ENCODE measurements at places on chromosomes 12 and 14. TPM values are rescaled to one million over a fixed set of nuclear protein-coding genes. Genes with fewer than 3 reads are reported as not detected.
A peak's percentile ranks its signal among the peaks of the same experiment; 100 is the strongest.

IAPP gene
- not detected for total RNA-seq

CGRRF1 gene
- 13.7 TPM for total RNA-seq

DNA sequence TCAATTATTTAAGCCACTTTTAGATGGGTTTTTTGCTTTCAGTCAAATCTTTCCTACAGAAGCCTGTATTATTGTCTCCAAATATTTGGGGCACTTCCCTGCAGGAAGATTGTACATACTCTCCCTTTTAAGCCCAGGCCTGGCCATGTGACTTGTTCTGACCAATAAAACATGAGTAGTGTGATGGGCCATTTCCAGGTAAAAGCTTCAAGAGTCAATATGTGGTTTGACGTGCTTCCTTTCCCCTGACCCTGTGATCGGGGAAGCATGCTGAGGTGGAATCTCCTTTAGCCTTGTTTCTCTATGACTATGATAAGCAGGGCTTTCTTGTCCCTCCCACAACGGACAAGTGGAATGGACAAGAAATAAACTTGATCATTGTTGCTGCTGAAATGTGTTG, 14.2 kb upstream of the NIN start:
- peaks cover 31% of the 10 kb centered on the region for H3K4me1 ChIP-seq
- H3K27me3 ChIP-seq: no peaks in the 10 kb centered on the region
- DNase-seq: no peak

DNA sequence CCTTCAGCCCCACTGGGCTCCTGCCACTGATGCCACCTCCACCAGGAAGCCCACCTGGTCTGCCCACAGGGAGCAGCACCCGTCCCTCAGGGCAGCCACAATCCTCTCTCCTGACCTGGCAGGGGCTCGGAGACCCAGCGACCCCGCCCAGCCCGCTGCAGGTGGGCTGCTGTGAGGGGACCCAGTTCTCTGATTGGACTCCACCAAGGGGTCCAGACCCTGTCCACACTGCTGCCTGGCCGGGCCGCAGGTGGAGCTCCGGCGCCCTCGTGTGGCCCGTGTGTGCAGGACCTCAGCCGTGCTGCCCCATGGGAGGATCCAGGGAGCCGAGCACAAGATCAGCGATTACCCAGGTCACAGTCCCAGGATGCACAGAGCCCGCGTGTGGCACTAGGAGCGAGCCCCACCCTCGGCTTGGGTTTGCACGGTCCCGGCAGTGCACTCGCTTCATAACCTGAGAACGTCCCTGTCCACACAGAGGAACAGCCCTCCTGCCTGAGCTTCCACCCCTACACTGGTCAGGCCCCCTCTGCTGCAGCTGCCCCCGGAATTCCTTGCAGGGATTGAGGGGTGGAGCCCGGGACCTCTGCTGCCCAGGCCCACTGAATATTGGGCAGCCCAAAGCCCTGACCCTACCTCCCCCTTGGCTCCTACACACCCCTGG, 35.4 kb upstream of the TMEM179 start:
- peaks cover 2% of the 10 kb centered on the region for H3K36me3 ChIP-seq
- H3K4me3 ChIP-seq: no peak overlapping the region
- H3K4me1 ChIP-seq: no peaks in the 10 kb centered on the region
- H3K27me3 ChIP-seq: peaks cover 24% of the 10 kb centered on the region
- DNase-seq: peak; percentile 89

- no peak overlapping the region for H3K4me3 ChIP-seq
- DNase-seq: no peak
- no peaks in the 10 kb centered on the region for H3K36me3 ChIP-seq
- no peak overlapping the region for H3K27ac ChIP-seq
- H3K4me1 ChIP-seq: no peaks in the 10 kb centered on the region
- peaks cover 3% of the 10 kb centered on the region for H3K27me3 ChIP-seq
Observed at GRCh38 chr14:93727039-93727740, 61.1 kb downstream of the PRIMA1 start.

DNA sequence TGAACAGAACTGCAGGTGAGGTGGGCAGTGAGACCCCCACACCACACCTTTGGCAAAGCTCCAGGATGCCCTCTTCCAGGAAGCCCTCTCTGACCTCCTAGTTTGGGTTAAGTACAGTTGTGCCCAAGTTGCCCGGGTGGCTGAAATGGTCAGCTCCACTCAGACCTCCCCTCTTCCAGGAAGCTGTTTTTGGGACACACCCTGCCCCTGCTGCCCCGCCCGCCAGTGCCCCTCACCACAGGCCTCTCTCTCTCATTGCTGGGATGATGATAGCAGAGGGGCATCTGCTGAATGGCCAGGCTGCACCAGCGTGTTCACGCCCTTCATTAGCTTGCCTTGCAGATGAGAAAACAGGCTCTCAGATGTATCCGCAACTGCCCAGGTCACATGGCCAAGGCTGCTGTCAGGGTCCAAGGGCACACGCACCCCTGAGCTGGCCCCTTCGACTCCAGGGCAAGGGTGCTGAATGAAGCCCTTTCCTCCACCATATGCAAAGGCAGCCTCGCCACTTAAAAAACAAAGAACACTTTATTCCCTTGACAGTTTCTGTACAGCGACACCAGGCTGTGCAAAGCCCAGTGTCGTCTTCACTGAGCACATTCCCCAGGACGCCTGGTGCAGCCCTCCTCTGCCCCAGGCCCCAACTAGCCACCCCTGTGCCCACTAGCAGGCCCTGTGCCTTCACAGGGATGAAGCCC, 15.5 kb downstream of the SLC25A29 start:
- H3K27ac ChIP-seq: no peak overlapping the region
- DNase-seq: peak; percentile 57
- peaks cover 2% of the 10 kb centered on the region for H3K36me3 ChIP-seq
- H3K4me1 ChIP-seq: peaks cover 15% of the 10 kb centered on the region

GRCh38 chr12:128795530-128796361, 28.0 kb downstream of the SLC15A4 start:
- peaks cover 55% of the 10 kb centered on the region for H3K36me3 ChIP-seq
- DNase-seq: no peak
- no peak overlapping the region for H3K4me3 ChIP-seq
- no peak overlapping the region for H3K27ac ChIP-seq

DNA sequence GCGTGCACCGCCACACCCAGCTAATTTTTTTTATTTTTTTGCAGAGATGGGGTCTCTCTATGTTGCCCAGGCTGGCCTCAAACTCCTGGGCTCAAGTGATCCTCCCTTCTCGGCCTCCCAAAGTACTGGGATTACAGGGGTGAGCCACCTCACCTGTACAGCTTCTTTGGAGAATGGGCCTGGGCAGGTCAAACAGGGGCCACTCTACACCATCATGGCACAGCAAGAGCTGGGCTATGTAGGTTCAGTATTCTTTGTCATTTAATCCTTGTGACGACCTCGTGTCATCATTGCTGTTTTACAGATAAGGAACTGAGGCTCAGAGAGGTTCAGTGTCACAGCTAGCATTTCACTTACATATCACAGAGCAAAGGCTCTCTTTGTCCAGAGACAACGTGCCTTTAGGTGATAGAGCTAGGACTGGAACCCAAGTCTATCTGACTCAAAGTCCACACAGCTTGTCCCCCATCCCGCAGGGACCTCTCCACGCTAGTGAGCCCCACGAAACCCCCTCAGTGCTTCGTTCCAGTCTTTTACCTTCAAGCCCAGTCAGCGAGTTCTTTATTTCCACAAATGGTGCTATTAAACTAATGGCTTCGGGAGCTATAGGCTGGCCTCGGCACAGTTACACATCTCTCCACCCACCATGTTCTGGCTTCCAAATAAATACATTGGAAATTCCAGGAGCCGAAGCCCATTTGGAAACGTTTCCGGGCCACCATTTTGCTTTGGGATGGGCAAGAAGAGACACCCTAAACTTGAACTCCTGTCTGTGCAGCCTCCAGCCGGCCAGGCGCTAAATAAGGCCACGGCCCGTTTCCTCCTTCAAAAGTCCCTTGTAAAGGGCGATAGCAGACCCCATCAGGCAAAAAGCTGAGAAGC, 660 bp upstream of the MAP1LC3B2 start:
- peak overlapping the region; percentile 100 for H3K27ac ChIP-seq
- H3K36me3 ChIP-seq: peaks cover 1% of the 10 kb centered on the region
- DNase-seq: no peak
- no peaks in the 10 kb centered on the region for H3K27me3 ChIP-seq
- H3K4me1 ChIP-seq: peaks cover 28% of the 10 kb centered on the region

DNA sequence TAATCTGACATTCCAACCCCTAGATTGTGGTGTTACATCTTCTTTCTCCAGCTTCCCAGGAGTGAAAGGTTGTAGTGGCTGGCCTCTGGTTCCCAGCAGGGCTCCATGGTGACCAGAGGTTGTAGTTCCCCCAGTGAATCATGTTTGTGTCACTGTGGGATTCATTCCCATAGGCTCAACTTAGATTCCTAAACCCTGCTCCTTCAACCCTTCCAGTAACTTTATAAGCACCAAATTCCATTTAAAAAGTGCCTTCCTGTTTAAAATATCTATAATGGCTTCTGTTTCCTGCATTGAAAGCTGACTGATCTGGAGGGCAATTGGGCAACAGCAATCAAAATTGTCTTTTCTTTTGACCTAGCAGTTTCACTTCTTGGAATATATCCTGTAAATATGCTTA, 40.5 kb upstream of the TBC1D15 start:
- no peak overlapping the region for H3K27ac ChIP-seq
- no peaks in the 10 kb centered on the region for H3K36me3 ChIP-seq
- no peaks in the 10 kb centered on the region for H3K4me1 ChIP-seq
- DNase-seq: no peak
- H3K27me3 ChIP-seq: no peaks in the 10 kb centered on the region
- no peak overlapping the region for H3K4me3 ChIP-seq

DNA sequence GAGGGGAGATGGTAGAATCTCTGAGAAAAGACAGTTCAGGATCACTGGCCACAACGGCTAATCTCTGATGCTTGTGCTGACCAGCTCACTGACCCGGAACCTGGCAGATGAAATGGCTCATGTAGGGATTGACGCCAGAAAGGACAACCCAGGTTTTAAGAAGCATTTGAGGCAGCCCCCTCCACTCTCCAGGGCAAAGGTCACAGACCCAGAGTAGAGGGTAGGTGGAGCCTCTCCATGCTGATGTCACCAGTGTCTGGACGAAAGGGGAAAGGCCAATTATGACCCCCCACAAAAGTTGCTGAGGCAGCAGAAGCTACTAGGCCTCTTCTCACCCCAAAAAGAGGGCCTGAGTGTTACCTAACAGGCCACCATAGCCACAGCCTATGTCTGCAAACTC, 1.2 kb downstream of the METTL1 start:
- H3K27ac ChIP-seq: no peak overlapping the region
- no peak for DNase-seq
- peaks cover 34% of the 10 kb centered on the region for H3K4me1 ChIP-seq
- peak overlapping the region; percentile 31 for H3K4me3 ChIP-seq
- peaks cover 5% of the 10 kb centered on the region for H3K27me3 ChIP-seq

DNA sequence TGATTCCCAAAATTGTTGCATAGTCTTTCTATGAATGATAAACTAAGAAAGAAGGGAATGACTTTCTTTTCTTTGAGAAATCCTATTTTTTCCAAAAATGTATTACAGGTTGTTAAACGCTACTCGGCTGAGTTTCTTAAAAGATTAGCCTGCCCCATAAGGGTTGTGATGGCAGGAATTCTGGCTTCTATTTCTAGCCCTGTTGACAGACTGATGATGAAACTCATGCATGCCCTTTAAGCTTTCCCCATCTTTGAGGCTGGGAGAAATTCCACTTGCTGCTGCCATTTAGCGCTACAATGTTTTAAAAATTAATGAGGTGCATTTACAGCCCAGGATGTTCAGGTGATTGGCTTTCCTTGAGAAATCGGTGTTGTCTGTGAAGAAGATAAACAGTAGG, 33.2 kb upstream of the RASSF3 start:
- no peaks in the 10 kb centered on the region for H3K36me3 ChIP-seq
- H3K27me3 ChIP-seq: no peaks in the 10 kb centered on the region
